ENCODE measurements at places on chromosomes 3 and 15. TPM values are rescaled to one million over a fixed set of nuclear protein-coding genes. Genes with fewer than 3 reads are reported as not detected.
A peak's percentile ranks its signal among the peaks of the same experiment; 100 is the strongest.

GRCh38 chr15:70855764-70856163 lies 1.8 kb upstream of the LARP6 start:
- no peak overlapping the region for H3K4me3 ChIP-seq
- peaks cover 15% of the 10 kb centered on the region for H3K4me1 ChIP-seq
- peaks cover 8% of the 10 kb centered on the region for H3K36me3 ChIP-seq
- no peak for DNase-seq
- H3K27ac ChIP-seq: no peak overlapping the region
- no peaks in the 10 kb centered on the region for H3K27me3 ChIP-seq

DNA sequence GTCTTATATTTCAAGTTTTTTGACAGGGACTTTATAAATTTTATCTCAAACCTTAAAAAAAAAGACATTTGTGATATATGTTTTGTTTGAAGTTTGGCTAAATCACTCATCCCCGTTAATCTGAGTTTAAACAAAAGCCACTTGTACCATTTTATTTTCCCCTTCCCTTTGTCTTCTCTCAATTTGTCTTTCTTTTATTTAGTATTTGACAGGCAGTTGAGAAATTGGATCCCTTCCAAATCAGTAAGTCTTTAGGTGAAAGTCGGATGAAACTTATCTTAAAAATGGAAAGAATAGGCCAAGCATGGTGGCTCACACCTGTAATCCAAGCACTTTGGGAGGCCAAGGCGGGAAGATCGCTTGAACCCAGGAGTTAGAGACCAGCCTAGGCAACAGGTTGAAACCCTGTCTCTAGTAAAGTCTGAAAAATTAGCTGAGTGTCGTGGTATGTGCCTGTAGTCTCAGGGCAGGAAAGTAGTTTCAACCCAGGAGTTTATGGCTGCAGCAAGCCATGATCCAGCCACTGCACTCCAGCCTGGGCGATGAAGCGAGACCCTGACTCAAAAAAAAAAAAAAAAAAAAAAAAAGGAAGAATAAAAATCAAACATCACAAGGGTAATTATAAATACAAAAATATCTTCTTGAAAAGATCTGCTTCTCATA lies 394.6 kb upstream of the TPM1 start:
- H3K36me3 ChIP-seq: peaks cover 8% of the 10 kb centered on the region
- peaks cover 10% of the 10 kb centered on the region for H3K4me1 ChIP-seq

- no peaks in the 10 kb centered on the region for H3K27me3 ChIP-seq
- no peak for DNase-seq
- H3K4me3 ChIP-seq: no peak overlapping the region
- no peaks in the 10 kb centered on the region for H3K4me1 ChIP-seq
- no peak overlapping the region for H3K27ac ChIP-seq
- no peaks in the 10 kb centered on the region for H3K36me3 ChIP-seq
Measured at GRCh38 chr3:78154521-78155186, 1114.8 kb downstream of the ROBO2 start.

GRCh38 chr15:90058775-90059174 lies 43.5 kb downstream of the IDH2 start:
- H3K27me3 ChIP-seq: no peaks in the 10 kb centered on the region
- H3K36me3 ChIP-seq: no peaks in the 10 kb centered on the region
- peaks cover 46% of the 10 kb centered on the region for H3K4me1 ChIP-seq
- H3K27ac ChIP-seq: peak overlapping the region; percentile 67
- H3K4me3 ChIP-seq: no peak overlapping the region
- no peak for DNase-seq

DNA sequence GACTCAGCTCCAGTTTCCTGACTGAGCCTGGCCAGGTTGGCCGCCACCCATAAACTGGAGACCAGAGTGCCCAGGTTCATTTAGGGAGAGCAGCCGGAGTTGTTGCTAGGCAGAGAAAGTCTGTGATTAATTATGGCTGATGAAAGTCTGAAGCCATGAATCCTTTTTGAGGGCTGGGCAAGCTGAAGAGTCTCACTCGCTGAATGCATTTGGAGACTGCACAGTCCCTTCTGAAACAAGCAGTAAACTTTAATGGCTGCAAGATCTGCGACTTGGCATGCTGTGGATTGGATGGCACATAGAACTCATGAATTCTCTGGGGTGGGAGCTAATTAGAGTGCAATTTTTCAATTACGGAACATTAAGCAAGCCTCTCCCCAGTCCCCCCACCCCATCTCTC lies 282.1 kb downstream of the RPLP1 start:
- H3K36me3 ChIP-seq: peaks cover 2% of the 10 kb centered on the region
- no peak for DNase-seq
- peaks cover 25% of the 10 kb centered on the region for H3K27me3 ChIP-seq

GRCh38 chr15:52020221-52021085 lies 1.4 kb downstream of the MAPK6 start:
- no peak for DNase-seq
- no peaks in the 10 kb centered on the region for H3K27me3 ChIP-seq
- peak overlapping the region; percentile 96 for H3K27ac ChIP-seq
- peak overlapping the region; percentile 85 for H3K4me3 ChIP-seq

GRCh38 chr15:34782901-34783300 lies 12.4 kb downstream of the ACTC1 start:
- DNase-seq: no peak
- H3K4me1 ChIP-seq: no peaks in the 10 kb centered on the region
- no peak overlapping the region for H3K27ac ChIP-seq
- H3K36me3 ChIP-seq: peaks cover 2% of the 10 kb centered on the region

GRCh38 chr15:35627696-35628095 lies 81.7 kb upstream of the DPH6 start:
- no peaks in the 10 kb centered on the region for H3K27me3 ChIP-seq
- H3K27ac ChIP-seq: no peak overlapping the region
- no peaks in the 10 kb centered on the region for H3K36me3 ChIP-seq
- peaks cover 35% of the 10 kb centered on the region for H3K4me1 ChIP-seq

DNA sequence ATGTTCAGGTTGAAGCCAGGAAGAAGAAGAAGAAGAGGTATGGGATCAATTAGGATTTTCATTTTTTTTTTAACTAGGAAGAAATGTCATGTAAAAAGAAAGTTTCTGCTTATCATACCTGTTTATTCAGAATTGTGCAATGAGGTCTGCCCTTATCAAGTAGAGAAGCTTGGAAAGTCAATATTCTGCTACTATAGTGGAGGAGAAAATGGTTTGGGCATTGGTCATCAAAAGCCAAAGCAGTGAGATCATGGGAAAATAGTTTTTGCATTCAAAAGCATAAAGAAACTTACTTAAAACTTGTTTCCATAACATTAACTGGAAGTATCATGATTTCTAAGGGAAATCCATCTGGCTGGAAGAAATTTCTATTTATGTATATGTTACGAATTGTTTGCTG lies 1239.2 kb downstream of the NSUN3 start:
- H3K27ac ChIP-seq: no peak overlapping the region
- H3K36me3 ChIP-seq: no peaks in the 10 kb centered on the region
- no peaks in the 10 kb centered on the region for H3K27me3 ChIP-seq
- peaks cover under 1% of the 10 kb centered on the region for H3K4me1 ChIP-seq
- no peak for DNase-seq

The CAMK2N2 gene
- 0.16 TPM for total RNA-seq

- H3K27ac ChIP-seq: no peak overlapping the region
- peaks cover 16% of the 10 kb centered on the region for H3K4me1 ChIP-seq
- H3K27me3 ChIP-seq: no peaks in the 10 kb centered on the region
- no peak overlapping the region for H3K4me3 ChIP-seq
- no peaks in the 10 kb centered on the region for H3K36me3 ChIP-seq
Measured at GRCh38 chr3:64894006-64894405, 206.2 kb upstream of the ADAMTS9 start.

DNA sequence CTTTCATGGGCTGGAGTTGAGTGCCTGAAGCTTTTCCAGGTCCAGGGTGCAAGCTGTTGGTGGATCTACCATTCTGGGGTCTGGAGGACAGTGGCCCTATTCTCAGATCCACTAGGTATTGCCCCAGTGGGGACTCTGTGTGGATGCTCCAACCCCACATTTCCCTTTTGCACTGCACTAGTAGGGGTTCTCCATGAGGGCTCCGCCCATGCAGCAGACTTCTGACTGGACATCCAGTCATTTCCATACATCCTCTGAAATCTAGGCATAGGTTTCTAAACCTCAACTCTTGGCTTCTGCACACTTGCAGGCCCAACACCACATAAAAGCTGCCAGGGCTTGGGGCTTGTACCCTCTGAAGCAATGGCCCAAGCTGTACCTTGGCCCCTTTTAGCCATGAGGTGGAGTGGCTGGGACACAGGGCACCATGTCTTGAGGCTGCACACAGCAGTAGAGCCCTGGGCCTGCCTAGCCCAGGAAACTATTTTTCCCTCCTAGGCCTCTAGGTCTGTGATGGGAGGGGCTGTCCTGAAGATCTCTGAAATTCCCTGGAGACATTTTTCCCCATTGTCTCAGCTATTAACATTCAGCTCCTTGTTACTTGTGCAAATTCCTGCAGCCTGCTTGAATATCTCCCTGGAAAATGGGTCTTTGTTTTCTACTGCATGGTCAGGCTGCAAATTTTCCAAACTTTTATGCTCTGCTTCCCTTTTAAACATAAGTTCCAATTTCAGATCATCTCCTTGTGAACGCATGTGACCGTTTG lies 6.0 kb upstream of the HACD2 start:
- no peak overlapping the region for H3K4me3 ChIP-seq
- no peaks in the 10 kb centered on the region for H3K27me3 ChIP-seq
- peaks cover 10% of the 10 kb centered on the region for H3K4me1 ChIP-seq

The HDGFL3 gene
- 97.2 TPM for total RNA-seq

DNA sequence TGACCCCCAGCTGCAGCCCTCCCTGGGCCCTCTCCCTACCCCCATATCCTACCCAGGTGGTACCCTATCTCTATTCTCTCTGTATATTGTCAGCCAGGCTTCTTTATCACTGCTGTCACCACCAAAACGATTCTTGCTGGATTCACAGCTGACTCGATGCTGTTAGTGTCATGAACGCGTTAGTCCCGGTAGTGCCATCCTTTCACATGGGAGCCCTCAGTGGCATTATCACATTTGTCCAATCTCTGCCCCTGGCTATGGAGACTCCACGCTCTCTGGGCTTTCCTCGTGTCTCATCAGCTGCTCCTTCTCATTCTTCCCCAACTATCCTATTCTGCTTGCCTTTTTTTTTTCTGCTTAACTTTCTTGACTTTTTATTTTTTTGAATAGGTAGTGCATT lies 7.0 kb downstream of the SCAMP5 start:
- no peak overlapping the region for H3K27ac ChIP-seq
- no peak overlapping the region for H3K4me3 ChIP-seq
- no peaks in the 10 kb centered on the region for H3K4me1 ChIP-seq
- H3K36me3 ChIP-seq: peaks cover 11% of the 10 kb centered on the region

The CLDN18 gene
- total RNA-seq: not detected

- peaks cover 28% of the 10 kb centered on the region for H3K4me1 ChIP-seq
- no peak for DNase-seq
- H3K27me3 ChIP-seq: no peaks in the 10 kb centered on the region
- H3K4me3 ChIP-seq: no peak overlapping the region
Measured at GRCh38 chr3:67646586-67647234, 7.7 kb downstream of the SUCLG2 start.

- peaks cover 14% of the 10 kb centered on the region for H3K4me1 ChIP-seq
- no peak overlapping the region for H3K27ac ChIP-seq
- no peak overlapping the region for H3K4me3 ChIP-seq
- no peak for DNase-seq
Measured at GRCh38 chr15:56184516-56184915, 59.2 kb downstream of the RFX7 start.
